Activated naive CD4-positive, alpha-beta T cell treated with anti-CD3 and anti-CD28 coated beads for 36 hours (primary cell): ENCODE measurements at places on chromosomes 1 and 21.

DNA sequence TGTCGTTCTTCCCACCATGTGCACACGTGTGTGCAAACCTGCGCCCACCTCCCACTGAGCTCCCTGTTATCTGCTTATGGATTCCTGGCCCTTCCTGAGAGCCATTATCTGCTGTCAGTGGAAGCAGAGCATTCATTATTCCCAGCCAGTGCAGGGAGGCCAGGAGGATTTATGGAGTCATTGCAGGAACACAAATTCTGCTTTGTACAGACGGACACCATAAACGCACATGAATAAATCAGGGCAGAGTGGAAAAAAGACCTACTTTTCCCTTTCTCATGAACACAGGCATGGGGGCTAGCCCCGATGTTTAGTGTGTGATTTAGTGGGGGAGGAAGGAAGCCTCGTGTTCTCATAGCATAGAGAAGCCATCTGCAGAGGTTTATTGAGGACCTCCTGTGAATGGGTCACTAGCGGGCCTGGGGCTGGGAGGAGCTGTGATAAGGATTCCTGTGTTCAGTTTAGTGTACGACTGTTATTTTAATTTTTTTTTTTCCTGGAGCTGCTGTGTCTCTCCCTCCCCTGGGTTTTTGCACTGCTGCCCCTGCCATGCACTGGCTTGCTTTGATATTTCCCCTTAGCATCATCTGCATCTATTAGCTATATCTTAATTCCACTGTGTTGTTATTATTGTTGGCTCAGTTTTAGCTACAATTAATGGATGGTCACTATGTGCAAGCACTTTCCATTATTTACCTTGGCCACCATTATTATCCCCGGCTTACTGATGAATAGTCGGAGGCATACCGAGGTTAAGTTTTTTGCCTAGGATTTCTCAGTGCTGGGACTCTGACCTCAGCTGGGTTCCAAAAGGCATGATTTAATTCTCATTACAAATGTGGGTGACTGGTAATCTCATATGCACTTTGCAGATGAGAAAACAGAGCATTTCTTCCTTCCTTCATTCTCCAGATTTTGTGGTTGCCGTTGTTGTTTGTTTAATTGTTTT lies 33.0 kb downstream of the HUNK start:
- DNase-seq: no peak

DNA sequence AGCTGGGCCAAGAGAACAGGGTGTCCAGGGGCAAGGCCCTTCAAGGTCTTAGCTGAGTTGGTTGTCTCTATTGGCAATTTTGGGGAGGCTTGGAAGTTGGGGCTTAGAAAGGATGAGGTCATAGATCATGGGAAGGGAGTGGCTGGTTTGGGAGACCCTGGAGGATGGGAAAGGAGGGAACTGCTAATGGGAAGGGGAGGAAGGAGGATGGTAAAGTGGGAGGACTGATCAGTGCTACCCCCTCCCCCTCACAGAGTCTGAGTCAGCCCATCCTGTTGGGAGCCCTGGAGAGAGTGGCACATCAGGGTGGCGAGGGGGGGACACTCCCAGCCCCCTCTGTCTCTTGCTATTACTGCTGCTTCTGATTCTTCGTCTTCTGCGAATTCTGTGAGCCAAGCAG lies 5.1 kb downstream of the EFNA4 start:
- DNase-seq: no peak

DNA sequence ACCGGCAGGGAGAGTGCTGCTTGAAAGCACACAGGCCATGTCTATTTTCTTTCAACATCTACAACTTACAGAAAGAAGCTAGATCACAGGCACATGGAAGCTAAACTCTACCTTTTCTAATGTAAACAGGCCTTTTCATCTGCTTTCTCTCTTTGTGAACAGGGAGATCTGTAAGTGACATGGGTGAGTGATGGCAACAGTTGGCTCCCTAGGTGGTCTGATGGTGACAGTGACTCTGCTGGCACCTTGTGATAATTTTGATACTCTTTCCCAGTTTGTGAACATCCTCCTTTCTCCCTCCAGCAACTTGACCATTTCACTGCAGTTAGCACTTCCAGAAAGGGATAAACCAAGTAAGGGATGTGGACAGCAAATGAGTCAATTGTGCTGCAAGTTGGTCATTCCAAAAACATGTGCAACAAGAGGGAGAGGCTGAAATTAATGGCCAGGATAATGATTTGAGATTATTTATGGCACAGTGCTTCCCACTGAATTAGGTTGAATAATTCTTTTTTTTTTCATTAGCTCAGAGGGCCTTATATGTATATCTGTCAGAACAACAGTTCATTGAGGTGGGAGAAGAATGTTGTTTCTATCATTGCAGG lies 89.5 kb downstream of the XCL2 start:
- no peak for DNase-seq

DNA sequence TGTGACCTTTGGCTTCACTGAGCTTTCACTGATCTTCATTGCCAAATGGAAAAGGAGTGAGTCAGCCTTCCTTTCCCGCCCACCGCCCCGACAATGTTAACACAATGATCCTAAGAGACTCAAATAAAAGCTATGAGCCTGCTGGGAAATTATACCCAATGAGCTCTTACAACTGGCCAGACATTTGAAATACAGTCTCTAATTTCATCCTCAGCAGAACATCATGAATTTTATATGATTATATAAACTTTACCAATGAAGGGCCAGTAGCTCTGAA lies 252.5 kb downstream of the SIPA1L2 start:
- DNase-seq: peak; percentile 11

DNA sequence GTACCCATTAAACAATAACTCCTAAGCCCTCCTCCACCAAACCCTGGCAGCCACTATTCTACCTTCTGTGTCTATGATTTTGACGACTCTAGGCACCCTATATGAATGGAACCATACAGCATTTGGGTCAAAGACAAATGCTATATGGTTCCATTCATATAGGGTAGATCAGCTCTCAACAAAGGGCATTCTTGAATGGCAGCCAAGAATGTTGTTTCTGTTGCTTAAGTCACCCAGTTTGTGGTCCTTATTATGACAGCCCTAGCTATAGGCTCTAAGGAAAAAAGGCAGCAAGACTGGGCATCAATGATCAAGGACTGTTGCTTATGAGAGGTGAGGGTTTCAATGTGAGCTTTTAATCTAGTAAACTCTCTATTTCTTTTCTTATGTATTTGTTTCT lies 4.7 kb upstream of the SLC5A9 start:
- DNase-seq: no peak

DNA sequence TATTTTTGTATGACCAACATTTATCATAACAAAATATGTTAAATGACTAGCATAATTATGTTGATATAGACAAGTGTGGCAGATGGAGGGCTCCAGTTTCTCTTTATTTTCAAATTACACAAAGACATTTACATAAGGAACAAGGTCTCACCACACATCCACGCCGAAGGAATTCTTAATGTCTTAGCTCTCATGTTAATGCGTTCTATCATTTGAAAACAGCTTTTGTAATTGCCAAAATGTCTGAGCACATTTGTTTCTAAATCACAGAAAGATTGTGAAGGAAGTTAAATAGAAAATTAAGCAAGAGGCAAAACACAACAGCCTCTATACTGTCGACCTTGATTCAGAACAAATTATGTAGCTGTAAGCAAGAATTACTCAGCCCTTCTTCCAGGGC lies 223.0 kb upstream of the NR5A2 start:
- no peak for DNase-seq

GRCh38 chr1:112817555-112818373 lies 102.6 kb upstream of the PPM1J start:
- no peak for DNase-seq

DNA sequence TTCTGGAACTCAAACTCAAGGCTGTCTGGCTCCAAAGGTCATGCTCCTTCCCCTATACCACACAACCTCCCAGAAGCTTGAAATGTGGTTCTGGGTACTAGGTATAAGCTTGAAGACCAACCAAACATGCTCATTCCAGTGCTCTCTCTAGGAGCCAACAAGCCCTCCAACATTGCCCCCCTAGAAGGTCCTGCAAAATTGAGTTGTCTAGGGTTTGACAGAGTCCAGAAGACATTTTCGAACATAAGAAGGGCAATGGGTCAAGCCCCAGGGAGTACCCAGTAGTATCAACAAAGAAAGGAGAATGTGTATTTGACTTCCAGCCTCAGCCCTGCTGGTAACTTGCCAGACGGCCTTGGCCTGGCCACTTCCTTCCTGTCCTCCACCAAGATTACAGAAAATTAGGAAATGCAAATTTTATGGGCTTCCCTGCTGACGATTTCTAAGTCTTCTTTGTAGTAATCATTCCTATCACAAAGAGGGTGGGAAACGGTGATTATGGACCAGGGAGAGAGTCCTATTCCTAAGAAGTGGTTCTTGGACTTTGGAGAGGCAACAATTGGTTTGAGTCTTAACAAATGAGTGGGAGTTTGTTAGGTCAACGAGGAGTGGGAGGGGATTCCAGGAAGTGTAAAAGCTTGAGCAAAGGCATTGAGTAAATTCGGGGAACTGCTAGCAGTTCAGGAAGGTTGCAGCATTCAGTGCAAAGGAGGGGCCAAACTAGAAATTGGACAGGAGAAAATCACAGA lies 18.7 kb upstream of the SLAMF1 start:
- peak; percentile 70 for DNase-seq

GRCh38 chr1:44819196-44819607 lies 10.9 kb downstream of the BTBD19 start:
- no peak for DNase-seq

DNA sequence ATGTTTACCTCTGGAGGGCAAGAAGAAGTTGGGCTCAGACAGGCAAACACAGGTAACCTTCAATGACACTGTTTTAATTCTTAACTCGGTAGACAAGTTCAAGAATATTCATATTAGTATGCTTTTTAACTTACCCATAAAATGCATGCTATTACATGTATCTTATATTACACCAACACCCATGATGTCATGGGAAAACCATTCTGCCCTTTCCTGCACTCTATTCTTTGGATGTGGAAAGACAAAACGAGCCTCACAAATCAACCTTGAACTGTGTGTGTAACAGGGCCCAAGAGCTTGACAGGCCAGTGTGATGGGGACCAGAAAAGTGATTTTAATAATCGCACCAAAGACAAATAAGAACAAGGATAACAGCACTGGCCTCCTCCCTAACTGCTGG lies 22.6 kb upstream of the RAP1GAP start:
- DNase-seq: no peak
